Activated T-helper 1 cell treated with anti-CD3 and anti-CD28 coated beads, Interleukin-2, amount 50 U/mL, for 16 hours (primary cell): ENCODE measurements at places on chromosomes 16 and 17.

DNA sequence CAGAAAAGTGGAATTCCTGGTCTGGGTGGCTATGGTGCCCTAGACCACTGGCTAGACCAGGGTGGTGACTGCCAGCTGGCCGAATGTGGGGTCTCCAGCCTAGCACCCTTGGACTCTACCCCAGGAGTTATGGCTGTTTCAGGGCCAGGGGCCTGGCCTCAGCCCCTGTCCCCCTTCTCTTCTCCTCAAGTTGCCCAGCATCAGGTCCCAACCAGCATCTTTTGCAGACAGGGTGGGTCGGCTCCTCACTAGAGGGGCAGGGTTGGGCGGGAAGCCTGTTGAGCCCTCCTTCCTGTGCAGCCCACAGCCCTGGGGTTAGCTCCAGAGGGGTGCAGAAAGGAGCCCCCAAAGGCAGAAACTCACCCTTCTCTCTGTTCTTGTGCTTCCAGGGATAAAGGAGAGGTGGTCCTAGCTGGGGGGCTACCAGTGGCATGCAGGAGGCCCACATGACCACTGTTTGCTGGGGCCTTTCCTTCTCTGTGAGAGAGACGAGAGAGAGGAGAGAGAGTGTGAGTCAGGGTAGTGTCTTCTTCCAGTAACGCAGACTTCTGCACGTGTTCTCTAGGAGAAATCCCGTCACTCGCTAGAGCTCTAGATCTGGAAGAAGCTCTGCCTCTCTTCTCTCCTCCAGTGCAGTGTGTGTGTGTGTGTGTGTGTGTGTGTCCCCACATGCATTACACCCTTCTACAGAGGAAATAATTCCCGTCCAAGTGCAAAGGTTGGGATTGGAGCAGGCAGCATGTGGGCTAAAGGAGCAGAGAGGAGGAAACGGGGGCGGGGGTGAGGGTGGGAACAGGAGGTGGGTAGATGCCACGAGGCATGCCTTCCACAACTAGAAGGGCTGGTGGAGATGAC is 209.4 kb downstream of the SEC14L1 start:
- no peak for DNase-seq

DNA sequence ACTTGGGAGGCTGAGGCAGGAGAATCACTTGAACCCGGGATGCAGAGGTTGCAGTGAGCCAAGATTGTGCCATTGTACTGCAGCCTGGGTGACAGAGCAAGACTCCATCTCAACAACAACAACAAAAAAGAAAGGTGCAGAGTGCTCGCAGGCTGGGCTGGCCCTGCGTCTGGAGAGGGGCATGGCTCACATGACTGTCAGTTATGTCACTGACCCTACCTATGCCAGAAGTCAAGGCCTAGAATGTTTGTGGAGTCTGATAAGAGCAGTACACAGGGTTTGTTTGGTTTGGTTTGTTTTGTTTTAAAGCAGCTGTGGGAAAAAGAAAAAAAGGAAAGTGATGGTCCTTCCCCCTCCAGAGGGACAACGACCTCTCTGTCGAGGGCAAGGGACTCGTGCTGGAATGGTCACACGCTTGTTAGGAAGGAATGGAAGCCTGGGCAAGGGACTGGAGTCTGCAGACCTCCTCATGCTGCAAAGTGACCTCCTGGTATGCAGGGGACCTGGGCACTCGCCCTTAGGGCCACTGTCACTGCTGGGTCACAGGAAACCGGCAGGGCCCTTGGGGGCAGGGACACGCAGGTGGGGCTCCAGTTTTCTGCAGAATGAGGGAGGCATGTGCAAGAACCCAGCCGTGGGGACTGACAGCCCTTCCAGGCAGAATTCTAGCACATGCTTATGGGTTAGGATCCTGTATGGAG is 10.1 kb upstream of the OSGIN1 start:
- DNase-seq = no peak

- no peak for DNase-seq
Measured at GRCh38 chr16:62224646-62225209, 188.5 kb upstream of the CDH8 start.

- no peak for DNase-seq
Measured at GRCh38 chr17:15334266-15334665, 7.1 kb downstream of the TEKT3 start.

DNA sequence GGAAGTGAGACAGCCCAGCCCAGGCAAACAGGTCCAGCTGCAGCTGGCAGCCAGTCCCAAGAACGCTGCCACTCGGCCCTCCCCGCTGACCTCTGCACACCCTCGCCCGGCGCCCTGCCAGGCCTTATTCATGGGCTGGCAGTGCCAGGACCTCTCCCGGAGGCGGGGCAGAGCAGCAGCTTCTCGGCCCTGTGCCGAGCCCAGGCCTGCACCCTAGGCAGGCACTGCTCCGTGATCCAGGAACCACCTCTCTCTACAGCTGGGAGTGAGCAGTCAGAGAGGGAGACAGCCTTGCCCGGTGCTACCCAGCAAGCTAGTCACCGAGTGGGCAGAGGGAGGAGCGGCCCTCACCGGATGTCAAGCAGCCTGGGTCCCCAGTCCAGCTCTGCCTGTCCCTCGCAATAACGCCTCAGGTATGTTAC is 79.9 kb upstream of the CBX4 start:
- DNase-seq = no peak

- no peak for DNase-seq
Measured at GRCh38 chr17:29664743-29665480, 42.2 kb upstream of the CORO6 start.

DNA sequence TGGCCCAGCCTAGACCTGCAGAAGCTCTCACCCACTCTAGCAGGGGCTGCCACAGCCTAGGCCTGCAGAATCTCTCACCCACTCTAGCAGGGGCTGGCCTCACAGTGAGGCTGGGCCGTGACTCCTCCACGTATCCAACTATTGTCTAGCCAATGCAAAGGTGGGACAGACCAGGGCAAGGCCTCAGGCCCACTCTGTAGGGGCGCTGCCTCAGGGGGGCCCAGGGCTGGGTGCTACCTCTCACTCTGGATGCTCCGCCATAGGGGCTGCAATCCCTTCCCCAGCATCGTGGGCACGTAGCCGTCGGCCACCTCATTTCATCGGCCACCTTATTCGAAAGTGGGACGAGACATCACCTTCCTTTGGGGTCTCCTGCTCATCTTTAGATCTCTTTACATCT is 51.7 kb downstream of the RPH3AL start:
- DNase-seq = no peak

- no peak for DNase-seq
Measured at GRCh38 chr17:2302778-2303203, 794 bp downstream of the SMG6 start.

DNA sequence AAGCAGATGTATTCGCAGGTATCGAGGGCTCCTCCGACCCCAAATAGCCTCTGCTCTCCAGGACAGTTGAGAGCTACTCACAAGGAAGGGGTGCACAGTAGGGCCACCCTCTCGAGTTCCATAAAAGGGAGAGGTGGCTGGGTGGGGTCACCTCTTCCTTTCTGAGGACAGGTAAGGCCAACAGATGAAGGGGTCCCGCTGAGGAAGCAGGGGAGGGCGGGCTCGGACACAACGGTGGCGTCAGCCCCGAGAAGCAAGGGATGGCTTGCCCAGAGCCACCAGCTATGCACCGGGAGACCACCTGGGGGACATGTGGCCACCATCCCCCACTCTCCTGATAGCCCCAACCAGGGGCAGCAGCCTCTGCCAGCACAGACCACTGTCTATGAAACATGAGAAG is 15.1 kb upstream of the CYTH1 start:
- no peak for DNase-seq

- DNase-seq = no peak
Measured at GRCh38 chr16:49617016-49617629, 238.8 kb downstream of the ZNF423 start.

DNA sequence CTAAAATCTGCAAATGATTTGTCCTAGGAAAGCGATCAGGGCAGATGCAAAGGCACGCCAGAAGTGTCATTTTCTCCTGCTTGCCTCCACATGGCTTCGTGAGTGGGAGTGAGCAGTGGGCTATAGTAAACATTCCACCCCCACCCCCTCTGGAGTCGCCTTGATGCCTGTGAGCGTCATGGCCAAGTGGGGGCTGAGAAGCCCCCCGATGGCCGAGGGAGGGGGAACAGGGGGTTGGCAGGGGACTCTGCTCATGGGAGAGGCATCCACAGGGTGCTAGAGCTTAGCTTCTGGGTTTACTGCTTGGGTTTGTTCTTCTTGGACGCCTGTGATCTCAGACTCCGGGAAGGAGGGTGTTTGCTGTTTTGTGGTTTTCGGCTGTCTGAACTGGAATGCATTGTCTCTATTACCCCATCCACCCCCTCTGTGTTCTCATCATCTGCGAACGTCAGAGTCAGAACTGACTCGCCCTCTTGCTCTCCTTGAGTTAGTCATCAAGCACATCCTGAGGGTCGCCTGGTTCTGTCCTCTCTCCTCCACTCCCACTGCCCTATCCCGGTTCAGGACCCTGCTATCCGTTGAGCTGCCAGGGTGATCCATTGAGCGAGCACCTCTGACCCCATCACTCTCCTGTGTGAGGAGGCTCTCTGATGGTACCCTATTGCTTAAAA is 15.4 kb downstream of the TNS4 start:
- no peak for DNase-seq

DNA sequence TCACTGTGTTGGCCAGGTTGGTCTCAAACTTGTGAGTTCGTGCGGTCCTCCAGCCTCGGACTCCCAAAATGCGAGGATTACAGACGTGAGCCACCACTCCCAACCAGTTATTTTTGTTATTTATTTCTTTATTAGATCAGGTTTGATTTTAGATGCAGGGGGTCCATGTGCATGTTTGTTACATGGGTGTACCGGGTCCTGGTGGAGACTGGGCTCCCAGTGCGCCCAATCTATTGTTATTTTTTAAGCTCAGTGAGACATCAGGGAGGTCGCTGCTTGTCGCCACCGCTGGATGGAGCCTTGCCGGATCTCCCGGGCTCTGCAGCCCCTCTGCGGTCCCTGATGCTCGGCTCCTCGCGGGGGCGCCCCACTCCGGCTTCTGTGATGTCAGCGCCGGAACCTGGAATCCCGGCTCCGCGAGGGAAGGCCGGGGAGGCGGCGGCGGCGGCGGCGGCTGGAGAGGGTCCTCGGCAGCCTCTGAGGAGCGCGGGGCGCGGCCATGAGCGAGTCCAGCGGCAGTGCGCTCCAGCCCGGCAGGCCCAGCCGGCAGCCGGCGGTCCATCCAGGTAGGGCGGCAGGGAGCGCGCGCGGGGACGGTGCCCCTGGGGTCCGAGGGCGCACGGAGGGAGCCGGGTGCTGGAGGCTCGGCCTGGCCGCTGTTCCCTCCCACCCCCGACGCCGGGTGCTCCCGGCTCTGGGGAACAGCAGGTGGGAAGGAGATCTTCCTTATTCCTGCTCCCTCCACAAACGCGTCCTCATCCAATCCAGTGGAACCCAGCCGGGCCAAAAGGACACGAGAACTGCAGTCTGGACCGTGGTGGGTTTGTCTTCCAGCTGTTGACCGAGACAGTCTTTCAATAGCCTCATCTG is at the start of gene TMC7:
TSS of gene TMC7 (plus strand) at position 370 of the 870 bp plus-strand sequence. CDS start at position 500, 130 bp downstream.
- no peak for DNase-seq

- no peak for DNase-seq
Measured at GRCh38 chr16:84741340-84741830, 41.6 kb downstream of the USP10 start.

DNA sequence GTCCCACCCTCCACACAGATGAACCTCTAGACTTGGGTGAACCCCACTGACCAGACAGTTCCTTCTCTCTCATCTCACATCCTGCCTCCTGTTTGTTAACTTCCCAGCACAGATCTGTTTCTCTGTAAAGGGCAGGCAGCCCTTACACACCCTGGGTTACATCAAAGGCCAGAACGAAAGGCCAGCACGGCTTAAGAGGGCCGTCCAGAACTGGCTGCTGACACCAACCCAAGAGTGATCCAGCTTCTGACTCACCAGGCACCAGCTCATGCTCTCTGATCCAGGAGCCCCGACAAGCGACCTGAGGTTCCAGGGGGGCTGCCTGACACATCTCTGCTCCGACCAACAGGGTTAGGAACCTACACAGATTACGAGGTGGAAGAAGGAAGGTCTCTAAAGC is 86.9 kb downstream of the MRM3 start:
- no peak for DNase-seq

GRCh38 chr17:51796026-51796425 is 362.5 kb downstream of the CA10 start:
- no peak for DNase-seq

- DNase-seq = peak; percentile 72
Measured at GRCh38 chr17:21551081-21551881, 141.0 kb upstream of the KCNJ18 start.

- DNase-seq = no peak
Measured at GRCh38 chr17:31907342-31907962, 5.9 kb upstream of the UTP6 start.

GRCh38 chr16:72952811-72953271 is 95.1 kb downstream of the ZFHX3 start:
- DNase-seq = no peak

- DNase-seq = no peak
Measured at GRCh38 chr16:84351630-84352029, 16.7 kb upstream of the ATP2C2 start.

- no peak for DNase-seq
Measured at GRCh38 chr17:43536236-43536992, 9.7 kb downstream of the ETV4 start.

GRCh38 chr17:74432766-74433391 is 991 bp downstream of the GPRC5C start:
- no peak for DNase-seq

DNA sequence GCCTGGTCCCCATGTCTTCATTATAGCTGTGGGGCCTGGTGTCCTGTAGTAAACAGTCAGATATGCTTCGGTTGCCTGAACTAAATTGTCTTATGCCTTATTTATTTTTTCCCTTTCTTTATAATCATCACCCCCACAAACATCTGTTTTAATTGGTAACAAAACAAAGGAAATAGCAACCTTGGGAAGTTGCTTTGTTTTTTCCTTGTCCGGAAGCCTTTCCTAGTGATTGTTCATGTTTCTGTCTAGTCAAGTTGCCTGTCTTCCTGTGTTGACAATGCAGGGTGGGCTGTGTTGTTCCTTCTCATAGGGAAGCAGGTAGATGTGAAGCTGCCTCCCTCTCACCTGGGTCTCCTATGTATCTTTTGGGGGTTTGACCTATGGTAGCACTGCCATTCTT is 16.7 kb downstream of the PGS1 start:
- no peak for DNase-seq

GRCh38 chr17:28537219-28537610 is 15.2 kb downstream of the UNC119 start:
- no peak for DNase-seq

GRCh38 chr17:69030169-69030568 is 30.6 kb downstream of the ABCA9 start:
- DNase-seq = no peak

DNA sequence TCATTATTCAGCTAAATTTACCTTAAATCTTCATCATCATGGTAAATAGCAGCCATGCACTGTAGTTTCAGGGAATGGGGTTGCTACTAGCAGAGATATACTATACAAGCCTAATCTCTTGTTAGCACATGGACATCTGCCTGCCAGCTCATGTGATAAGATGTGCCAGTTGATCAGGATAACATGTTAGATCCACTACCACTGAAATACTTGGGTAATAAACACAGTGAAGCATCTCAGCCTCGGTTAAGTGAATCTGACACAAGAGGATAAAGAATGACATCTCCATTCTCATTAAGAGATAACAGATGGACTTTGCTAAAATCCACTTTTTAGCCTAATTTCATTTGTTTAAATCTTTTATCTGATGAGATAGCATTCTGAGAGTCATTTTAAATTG is 256.1 kb downstream of the CDH8 start:
- no peak for DNase-seq
